ENCODE measurements at places on chromosomes 6 and 20. TPM values are rescaled to one million over a fixed set of nuclear protein-coding genes. Genes with fewer than 3 reads are reported as not detected.

The ARMH2 gene
- total RNA-seq = not detected

The FOXS1 gene
- 15.7 TPM for total RNA-seq

The TNF gene
- total RNA-seq = not detected

The PPIL6 gene
- total RNA-seq = 3.2 TPM

The BEND6 gene
- 14.5 TPM for total RNA-seq

The NELFCD gene
- 50.1 TPM for total RNA-seq

The OPRL1 gene
- 1.4 TPM for total RNA-seq

The PLA2G7 gene
- 0.13 TPM for total RNA-seq

The SLC22A23 gene
- 9.1 TPM for total RNA-seq

The GSTA3 gene
- 0.19 TPM for total RNA-seq

The TCF21 gene
- 2.1 TPM for total RNA-seq

The BFSP1 gene
- total RNA-seq = 2.9 TPM

The KIF13A gene
- total RNA-seq = 118 TPM

The PKIB gene
- total RNA-seq = 0.40 TPM

The VSX1 gene
- total RNA-seq = not detected

The BPIFA2 gene
- total RNA-seq = not detected

The CFB gene
- total RNA-seq = 20.3 TPM

The SLC32A1 gene
- not detected for total RNA-seq

The ENTPD6 gene
- 55.5 TPM for total RNA-seq

The MEI4 gene
- not detected for total RNA-seq

The RAET1L gene
- total RNA-seq = not detected

The C20orf202 gene
- not detected for total RNA-seq

The SKIC2 gene
- total RNA-seq = 58.4 TPM

The OR14J1 gene
- total RNA-seq = not detected

The OR2J3 gene
- not detected for total RNA-seq

The RPP40 gene
- 7.8 TPM for total RNA-seq

The CDH4 gene
- not detected for total RNA-seq

The KIF6 gene
- total RNA-seq = 0.19 TPM

The HEY2 gene
- total RNA-seq = 1.7 TPM

The MYL9 gene
- 11.6 TPM for total RNA-seq

The PROKR2 gene
- not detected for total RNA-seq

The MTFR2 gene
- total RNA-seq = 3.2 TPM
